Right renal pelvis (tissue), 4 donors: ENCODE measurements at places on chromosomes 1 and 21.

DNA sequence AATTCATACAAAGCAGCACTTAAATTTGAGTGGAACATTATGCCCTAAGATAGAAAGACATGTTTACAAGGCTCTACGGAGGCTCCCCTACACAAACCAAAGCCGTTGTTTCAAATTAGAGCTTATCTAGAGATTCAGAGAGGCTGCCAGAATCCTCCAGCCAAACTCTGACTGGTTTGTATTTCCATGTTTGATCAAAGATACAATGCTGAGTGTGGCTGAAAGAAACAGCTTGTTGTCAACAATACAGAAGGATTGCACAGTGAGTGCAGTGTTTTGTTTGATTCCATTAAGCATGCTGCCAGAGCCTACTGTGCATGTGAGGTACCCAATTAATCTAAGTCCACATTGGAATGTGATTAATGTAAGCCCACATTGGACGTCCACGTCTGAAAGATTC, 402.7 kb downstream of the DISC1 start:
- DNase-seq = no peak

DNA sequence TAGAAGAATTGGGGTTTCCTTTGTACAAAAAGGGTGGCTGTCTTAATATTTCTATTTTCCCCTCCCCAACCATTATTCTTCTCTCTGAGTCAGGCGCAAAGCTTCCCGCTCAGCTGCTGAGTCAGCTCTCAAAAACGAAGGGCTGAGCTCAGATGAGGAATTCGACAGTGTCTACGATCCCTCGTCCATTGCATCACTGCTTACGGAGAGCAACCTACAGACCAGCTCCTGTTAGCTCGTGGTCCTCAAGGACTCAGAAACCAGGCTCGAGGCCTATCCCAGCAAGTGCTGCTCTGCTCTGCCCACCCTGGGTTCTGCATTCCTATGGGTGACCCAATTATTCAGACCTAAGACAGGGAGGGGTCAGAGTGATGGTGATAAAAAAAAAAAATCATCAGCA, 3.0 kb upstream of the TUFT1 start:
- DNase-seq = no peak

- DNase-seq = no peak
Observed at GRCh38 chr1:206651958-206652890, 16.9 kb downstream of the DYRK3 start.

DNA sequence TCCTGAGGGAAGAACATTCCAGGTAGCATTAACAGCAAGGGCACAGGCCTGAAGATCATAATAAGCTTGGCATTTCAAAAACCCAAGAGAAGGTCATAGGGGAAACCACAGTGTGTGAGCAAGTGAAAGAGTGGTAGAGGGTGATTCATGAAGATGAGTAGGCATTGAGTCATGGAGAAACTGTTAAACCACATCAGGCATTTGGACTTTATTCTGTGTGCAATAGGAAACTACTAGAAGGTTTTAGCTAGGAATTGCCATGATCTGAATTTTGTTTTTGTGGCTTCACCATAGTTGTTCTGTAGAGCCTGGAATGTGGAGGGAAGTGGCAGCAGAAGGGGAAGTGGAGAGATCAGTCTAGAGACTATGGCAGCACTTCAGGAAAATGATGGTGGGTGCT, 359.0 kb upstream of the PTBP2 start:
- DNase-seq = no peak

DNA sequence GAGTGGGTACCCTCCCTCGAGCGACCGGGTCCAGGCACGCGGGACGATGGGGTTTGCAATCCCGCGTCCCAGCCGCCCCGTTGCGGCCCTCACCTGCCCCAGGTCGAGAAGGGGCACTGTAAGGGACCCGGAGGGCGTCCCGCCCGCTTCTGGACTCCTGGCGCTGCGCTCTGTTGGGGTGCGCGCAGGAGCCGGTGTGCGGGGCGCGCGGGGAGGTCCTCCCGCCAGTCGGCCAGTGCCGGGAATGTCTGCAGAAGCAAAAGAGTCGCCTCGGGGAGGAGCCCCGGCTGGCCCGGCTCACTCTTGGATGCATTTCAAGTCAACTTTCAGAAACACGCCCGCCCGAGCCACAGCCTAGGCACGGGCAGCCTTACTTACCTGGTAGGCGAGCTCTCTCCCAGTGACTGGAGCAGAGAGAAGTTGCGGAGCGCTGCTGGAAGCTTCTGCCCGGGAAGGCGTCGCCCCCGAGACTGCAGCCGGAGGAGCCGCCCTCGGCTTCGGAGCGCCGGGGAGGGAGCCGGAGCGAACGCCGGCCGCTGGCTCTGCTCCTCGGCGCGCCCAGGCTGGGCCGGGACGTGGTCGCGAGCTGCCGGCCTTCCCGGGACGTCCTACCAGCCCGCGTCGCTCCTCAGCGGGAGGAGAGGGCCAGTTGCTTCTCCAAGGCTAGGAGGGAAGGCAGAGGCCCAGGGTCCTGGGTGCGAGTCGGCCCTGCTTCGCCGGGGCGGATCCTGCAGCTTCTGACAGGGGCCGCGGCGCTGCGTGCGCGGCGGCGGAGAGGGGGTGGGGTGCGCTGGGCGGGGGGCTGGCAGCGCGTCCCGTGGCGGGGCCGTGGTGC, at the start of gene LMX1A:
Gene LMX1A, minus strand, starts transcription at position 739 of the 835 bp plus-strand sequence. CDS start 1,156 bp downstream, outside the sequence.
- DNase-seq = no peak

GRCh38 chr1:25704267-25704691, 87.7 kb downstream of the MAN1C1 start:
- DNase-seq = no peak

DNA sequence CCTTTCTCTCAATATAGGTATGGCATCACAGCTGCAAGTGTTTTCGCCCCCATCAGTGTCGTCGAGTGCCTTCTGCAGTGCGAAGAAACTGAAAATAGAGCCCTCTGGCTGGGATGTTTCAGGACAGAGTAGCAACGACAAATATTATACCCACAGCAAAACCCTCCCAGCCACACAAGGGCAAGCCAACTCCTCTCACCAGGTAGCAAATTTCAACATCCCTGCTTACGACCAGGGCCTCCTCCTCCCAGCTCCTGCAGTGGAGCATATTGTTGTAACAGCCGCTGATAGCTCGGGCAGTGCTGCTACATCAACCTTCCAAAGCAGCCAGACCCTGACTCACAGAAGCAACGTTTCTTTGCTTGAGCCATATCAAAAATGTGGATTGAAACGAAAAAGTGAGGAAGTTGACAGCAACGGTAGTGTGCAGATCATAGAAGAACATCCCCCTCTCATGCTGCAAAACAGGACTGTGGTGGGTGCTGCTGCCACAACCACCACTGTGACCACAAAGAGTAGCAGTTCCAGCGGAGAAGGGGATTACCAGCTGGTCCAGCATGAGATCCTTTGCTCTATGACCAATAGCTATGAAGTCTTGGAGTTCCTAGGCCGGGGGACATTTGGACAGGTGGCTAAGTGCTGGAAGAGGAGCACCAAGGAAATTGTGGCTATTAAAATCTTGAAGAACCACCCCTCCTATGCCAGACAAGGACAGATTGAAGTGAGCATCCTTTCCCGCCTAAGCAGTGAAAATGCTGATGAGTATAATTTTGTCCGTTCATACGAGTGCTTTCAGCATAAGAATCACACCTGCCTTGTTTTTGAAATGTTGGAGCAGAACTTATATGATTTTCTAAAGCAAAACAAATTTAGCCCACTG, 11.5 kb downstream of the HIPK1 start:
- DNase-seq = no peak

DNA sequence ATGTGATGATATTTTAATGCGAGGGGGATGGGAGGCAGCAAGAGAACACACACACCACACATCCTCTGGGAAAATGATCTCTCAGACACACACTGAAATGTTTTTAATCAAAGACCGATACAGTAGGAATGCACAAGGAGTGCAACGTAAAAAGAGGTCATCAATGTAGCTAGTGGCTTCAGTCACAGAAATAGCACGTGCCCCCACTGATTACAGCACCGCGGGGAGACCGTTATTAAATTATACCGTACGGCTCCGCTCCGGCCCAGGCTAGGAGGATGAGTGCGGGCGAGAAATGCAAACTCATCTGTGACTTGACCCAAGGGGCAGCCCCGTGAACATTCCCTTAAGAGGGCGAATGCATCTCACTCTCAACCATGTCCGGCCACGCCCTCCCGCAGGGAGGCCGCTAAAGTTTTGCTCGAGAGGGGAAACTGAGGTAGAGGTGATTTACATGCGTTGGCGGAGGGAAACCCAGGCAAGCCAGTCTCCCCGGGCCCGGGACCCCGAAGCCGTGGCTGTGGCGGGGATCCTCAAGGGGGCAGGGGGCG, 552 bp downstream of the UBR4 start:
- DNase-seq = no peak

DNA sequence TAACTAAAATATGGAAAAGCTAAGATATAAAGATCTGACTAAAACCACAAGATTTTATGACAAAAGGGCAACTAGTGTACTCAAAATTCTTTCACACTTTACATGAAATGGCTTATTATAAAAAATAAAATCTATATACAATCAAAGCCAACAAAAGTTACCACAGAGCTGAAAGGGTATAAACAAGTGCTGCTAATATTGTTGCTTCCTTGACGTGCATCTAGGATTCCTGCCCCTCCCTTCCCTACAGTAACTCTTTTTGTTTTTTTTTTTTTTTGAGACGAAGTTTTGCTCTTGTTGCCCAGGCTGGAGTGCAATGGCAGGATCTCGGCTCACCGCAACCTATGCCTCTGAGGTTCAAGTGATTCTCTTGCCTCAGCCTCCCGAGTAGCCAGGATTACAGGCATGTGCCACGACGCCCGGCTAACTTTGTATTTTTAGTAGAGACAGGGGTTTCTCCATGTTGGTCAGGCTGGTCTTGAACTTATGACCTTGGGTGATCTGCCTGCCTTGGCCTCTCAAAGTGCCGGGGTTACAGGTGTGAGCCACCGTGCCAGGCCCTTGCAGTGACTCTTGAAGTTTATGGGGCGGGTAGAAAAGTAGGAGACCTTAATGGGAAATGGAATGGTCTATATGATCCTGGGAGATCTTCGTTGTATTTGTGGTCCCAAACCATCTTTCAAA, 4.5 kb downstream of the SRSF4 start:
- no peak for DNase-seq

GRCh38 chr1:200767321-200767720, 28.6 kb downstream of the CAMSAP2 start:
- DNase-seq = no peak

DNA sequence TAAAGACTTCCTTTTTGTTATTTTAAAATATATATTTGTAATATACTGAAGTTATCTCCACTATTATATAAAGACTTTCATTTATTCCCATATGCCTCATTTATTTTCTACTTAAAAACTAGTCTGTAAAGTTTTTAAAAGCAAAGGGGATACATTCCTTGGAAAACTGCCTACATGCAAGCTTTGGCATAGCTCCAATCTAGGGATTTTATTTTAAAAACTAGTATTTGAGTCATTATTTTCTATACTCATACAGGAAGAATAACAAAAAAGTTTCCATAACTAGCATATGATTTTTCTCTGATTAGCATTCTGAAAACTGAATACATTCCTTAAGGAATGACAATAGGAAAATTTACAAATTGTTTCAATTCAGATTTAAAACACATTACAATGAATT, 88.9 kb downstream of the COL24A1 start:
- DNase-seq = peak; percentile 1

- DNase-seq = no peak
Observed at GRCh38 chr21:35024071-35024420, 25.1 kb downstream of the RUNX1 start.

DNA sequence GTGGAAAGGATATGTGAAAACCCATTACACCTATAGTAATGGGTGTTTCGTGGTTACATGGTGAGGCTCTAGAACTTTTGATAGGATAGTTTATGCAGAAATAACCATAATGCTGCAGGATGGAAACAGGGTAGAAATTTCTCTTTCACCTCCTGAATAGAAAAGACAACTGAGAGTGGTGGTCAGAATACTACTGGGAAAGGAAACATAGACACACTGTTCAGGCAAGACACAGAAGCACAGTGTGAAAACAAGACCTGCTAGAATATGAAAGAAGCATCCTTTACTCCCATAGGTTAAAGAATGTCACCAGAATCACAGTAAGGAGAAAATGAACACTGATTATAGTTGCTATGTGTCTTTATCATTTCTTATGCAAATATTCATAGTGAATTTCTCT, 496.6 kb downstream of the DPYD start:
- no peak for DNase-seq

DNA sequence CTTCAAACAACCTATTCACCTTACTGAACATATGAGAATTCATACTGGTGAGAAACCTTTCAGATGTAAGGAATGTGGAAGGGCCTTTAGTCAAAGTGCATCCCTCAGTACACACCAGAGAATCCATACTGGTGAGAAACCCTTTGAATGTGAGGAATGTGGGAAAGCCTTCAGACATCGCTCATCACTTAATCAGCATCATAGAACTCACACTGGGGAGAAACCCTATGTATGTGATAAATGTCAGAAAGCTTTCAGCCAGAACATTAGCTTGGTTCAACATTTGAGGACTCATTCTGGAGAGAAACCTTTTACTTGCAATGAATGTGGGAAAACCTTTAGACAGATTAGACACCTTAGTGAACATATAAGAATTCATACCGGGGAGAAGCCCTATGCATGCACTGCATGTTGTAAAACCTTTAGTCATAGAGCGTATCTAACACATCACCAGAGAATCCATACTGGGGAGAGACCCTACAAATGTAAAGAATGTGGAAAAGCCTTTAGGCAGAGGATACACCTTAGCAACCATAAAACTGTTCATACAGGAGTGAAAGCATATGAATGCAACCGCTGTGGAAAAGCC, 13.2 kb upstream of the EXO5 start:
- no peak for DNase-seq

- DNase-seq = no peak
Observed at GRCh38 chr21:16563795-16564194, 834.0 kb downstream of the USP25 start.

DNA sequence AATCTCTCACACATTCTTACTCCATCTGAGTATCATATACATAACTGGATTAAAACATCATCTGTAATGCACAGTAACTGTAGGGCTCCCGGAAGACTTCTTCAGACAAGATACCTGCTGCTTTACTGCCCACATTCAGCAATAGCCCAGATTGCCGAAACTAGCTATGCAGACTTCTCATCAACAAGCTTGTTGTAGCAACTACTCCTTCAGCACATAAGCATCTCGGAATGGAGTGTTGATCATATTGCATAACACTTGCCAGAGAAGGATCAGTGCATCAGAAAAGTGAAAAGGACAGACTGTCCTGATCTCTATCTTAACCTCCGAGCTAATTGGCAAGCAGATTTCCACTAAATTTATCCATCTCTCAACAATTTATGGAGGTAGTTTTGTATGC, 354.6 kb upstream of the C1orf87 start:
- no peak for DNase-seq

- no peak for DNase-seq
Observed at GRCh38 chr1:146012703-146013558, 8.6 kb downstream of the HJV start.

DNA sequence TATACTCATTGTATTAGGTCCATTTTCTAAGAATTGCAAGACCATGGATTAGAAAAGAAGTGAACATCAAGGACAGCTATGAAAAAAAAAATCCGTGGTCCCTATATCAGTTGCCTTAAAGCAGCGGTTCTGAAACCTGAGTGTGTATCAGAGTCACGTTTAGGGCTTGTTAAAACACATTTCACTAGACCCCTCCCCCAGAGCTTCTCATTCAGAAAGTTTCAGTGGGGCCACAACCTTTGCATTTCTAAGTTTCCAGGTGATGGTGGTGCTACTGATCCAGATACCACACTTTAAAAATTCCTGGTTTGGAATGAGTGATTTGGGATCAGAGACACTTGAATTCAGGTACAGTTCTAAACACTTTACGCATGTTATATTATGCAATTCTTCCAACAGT, 96.1 kb upstream of the PRMT6 start:
- no peak for DNase-seq
